ENCODE measurements at places on chromosomes 6 and 20. TPM values are rescaled to one million over a fixed set of nuclear protein-coding genes. Genes with fewer than 3 reads are reported as not detected.

- no peak for DNase-seq
These were observed 353.4 kb downstream of the RNGTT start for GRCh38 chr6:88609983-88610382.

DNA sequence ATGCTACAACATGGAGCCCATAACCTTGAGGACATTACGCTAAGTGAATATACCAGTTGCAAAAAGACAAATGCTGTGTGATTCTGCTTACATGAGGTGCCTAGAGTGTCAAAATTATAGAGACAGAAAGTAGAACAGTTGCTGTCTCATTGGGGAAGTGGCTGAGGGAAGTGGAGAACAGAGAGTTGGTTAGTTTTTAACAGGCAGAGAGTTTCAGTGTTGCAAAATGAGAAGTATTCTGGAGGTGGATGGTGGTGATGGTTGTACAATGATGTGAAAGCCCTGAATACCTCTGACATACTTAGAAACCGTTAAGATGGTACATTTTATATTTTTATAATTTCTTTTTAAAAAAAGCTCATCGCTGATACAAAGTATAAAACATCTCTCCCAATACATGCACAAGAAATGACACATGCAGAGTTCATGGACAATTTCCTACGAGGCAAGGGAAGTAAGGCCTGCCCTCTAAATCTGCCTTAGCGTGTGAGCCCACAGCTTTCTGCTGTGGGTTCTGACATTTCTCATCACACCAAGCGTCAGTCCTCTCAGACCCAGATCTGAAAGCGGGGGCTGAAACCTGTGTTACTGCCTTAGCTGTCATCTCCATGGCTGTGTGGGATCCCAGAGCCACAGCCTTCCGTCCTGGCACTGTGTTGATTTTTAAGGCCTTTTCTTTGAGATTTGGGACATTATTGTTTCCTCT is 126.0 kb downstream of the RNASET2 start:
- DNase-seq = no peak

DNA sequence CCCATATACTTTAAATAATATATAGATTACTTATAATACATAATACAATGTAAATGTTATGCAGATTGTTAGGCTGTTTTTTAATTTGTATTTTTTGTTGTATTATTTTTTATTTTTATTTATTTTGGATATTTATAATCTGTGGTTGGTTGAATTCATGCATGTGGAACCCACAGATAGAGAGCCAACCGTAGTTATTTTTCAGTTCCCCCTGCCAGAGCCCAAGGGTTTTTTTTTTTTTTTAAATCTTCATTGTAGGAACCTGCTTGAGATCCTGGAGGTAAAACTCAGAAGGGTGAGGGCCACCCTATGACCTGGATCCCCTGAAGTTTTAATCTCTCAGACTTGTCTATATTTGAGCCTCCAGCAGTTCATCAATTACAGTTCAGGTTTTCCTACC is 133.2 kb downstream of the B3GAT2 start:
- DNase-seq = no peak

Gene MCHR2
- not detected for polyA plus RNA-seq

Gene TRIM31
- polyA plus RNA-seq = not detected

All from keratinocyte (primary cell).